ENCODE measurements at places on chromosomes 12 and 14.

DNA sequence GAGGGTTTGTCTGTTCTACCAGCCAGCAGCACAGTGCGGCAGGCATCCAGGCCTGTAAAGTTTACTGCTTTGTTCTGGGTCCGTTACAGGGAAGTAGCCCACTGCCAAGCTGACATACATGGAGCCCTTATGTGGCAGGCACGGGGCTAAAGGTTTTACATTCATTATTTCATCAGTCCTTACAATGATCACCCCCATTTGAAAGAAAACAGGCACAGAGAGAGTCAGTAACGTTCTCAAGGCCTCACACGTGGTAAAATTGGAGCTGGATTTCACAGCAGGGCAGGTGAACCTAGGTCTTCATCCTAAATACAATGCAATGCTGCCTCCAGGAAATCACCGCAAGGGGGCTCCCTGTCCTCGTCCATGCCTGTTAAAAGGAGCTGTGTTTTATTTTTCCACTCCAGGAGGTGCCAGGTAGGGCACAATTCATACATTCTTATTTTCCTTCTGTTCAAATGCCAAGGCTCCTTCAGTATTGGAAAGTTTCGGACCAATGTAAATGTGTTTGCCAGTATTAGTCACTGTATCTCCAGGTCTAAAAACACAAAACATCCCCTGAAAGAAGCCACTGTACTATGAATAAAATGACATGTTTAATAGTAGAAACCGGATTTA lies 172.2 kb upstream of the GZMB start:
- peak; percentile 35 for DNase-seq

- no peak for DNase-seq
Measured at GRCh38 chr12:77980782-77981181, 150.1 kb downstream of the NAV3 start.

DNA sequence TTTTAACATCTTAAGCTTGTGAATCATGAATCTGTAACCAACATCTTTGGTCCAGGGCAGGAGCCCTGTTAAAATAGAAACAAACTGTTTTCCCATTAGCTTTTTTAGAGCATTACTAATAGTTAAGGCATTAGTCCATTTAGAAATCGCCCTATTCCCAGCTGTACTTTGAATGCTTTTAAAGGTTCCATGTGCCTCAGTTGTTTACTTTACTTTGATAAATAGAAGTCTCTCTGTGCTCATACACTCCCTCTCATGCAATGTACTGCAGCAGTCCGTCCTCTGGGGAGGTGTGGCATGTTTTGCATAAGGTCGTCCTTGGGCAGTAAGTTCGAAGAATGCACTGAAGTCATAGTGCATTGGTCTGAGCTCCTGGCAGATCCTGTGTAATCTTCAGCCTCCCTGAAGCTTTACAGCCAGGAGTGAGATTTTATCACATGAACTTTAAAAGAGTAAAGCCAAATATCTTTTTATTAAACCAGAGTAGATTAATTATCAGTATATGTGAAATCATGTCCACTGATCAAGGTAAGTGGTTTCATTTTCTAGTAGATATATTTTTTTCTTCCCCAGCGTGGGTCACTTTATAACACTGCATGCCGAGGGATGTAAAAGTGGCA lies 134.7 kb downstream of the FGD4 start:
- peak; percentile 29 for DNase-seq

GRCh38 chr14:74583689-74584434 lies 28.2 kb downstream of the LTBP2 start:
- DNase-seq, result no peak

DNA sequence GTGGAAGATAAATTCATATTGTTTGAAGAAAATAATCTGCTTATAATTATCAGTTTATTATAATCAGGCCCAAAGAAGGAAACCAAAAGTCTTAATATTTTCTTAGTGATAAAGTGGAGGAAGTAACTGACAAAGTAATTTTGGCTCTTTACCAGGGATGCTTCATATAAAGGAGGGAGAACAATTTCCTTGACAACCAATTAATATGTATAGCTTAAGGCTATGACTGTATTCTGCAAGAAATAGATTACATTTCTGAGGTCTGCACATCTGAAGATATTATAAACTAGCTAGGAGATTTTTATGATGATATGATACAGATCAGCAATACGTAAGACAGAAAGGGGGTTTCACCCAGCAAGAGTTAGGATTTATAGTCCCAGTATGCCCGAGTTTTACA lies 90.8 kb downstream of the BICD1 start:
- DNase-seq, result no peak

DNA sequence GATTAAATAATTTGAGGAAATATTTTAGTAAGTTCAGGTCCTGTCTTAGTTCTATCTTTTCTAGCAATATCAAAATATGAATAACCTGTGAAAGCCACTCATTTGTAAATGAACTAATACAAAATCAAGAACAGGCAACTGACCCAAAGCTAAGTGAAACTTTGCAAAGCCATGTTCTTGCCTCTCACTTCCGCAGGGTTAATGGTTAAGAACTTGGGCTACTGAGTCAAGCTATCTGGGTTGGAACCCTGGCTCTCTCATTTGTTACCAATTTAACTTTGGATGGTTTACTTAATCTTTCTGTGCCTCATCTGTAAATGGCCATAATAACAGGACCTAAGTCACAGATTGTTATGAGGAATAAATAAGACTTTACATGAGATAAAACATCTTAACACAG lies 2.8 kb downstream of the KIF21A start:
- no peak for DNase-seq

- no peak for DNase-seq
Measured at GRCh38 chr14:22597265-22597664, 835 bp upstream of the ABHD4 start.

DNA sequence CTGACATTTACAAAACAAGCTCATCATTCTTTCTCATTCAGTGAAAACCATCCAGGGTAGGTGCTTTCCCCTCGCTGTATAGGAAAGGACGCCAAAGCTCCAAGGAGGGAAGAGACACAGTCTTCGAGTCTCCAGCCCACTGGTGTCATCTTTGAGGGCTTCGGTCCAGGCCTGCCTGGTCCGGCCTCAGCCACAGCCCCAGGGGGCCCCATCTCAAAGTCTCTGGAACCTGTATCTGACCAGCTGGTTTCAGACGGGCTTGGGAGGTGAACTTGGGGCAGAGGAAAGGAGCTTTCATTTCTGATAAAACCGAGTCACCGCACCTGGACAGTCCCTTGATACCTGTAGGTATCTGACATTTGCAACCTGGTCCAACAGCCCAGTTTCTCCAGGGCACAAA lies 229.5 kb upstream of the RTL1 start:
- DNase-seq, result no peak

GRCh38 chr14:46964378-46964777 lies 312.8 kb upstream of the RPL10L start:
- DNase-seq, result no peak

GRCh38 chr12:18146363-18146762 lies 56.4 kb upstream of the RERGL start:
- DNase-seq, result no peak

- DNase-seq, result no peak
Measured at GRCh38 chr12:120862664-120863063, 41.5 kb downstream of the SPPL3 start.

- DNase-seq, result peak; percentile 20
Measured at GRCh38 chr14:94681300-94682060, 69.3 kb downstream of the SERPINA3 start.

DNA sequence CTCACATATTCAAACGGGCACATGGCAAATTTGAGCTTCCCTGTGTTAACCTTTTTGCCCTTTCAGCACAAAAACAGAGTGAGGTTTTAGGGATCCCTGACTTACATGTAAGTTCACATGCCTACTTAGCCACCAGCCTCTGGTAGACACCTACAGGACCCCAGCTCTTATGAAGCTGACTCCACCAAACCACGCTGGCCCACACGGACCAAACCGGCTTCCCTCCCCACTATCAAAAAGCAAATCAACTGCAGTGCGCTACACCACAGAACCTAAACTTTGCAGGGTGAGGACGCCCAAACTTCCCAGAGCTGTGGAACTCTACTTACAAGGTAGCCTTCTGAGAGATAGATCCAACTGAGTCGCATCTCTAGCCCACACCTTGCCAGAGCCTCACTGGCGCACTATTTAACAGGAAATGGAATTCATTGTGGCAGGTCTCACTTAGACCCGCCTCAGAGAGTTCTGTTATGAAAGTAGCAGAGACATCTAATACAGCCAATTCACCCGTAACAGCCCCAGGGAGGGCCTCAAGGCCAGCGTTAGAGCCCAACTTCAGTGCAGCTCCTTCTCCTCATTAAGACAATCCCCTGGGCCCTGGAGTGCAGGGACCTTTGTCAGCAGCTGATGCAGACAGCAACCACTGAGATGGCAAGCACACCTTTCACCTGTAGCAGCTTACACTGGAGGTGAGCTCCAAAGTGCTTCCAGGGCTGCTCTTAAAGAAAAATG lies 49.2 kb downstream of the SH2B3 start:
- DNase-seq, result no peak

- no peak for DNase-seq
Measured at GRCh38 chr14:33126433-33126832, 187.8 kb downstream of the NPAS3 start.

DNA sequence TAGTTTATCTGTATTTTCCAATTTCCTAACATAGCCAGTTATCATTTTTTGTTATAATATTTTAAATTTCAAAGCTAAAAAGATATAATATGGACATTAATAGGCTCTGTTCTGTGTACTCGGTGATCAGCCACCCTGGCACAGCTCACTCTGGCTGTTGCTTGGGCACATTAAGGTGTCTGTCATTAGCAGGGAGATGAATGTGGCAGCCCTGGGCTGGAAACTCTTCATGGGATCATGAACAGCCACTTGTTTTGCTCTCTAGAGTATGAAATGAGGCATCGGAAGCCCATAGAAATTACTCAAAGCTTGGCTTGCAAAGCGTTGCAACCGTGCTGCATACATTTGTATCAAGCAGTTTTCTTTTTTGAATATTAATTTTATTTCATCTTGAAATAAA lies 233.2 kb downstream of the DACT1 start:
- DNase-seq, result no peak

- peak; percentile 60 for DNase-seq
Measured at GRCh38 chr12:130013771-130014484, 110.1 kb upstream of the TMEM132D start.

DNA sequence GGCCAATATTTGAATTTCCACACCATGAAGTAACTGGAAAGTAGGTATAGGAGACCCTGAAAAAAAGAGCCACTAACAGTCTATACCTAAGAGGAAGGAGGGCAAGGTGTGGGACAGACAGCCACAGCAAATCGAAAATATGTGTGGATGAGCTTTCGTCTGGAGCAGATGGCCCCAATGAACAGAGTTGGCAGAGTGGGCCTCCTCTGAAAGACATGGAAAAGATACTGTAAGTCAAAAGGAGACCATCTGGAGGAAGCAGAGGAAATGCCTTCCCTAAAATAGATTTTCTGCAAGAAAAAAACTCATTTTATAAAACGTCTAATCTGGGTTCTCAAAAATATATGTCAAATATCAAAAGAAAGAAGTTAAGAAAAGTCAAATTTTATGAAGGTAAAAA lies 157.2 kb upstream of the PRKD1 start:
- no peak for DNase-seq

GRCh38 chr12:57171668-57172067 lies 24.2 kb upstream of the LRP1-AS start:
- DNase-seq, result no peak

DNA sequence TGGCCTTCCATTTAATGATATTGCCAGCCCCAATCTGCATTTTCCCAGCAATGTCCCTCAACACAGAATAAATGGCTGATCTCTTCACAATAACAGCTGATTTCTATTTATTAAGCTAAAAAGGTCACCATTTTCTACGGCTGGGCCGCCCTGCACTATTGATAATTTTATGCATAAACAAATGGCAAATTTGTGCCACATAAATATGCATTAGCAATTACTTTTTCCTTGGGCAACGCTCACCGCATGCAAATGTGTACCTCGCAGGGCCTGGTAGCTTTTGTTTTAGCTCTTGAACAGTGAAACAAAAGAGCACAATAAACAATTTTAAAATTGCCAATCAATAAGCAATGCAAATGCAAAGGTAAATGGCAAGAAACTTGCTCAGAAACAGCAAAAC lies 331.9 kb upstream of the SOX5 start:
- no peak for DNase-seq

DNA sequence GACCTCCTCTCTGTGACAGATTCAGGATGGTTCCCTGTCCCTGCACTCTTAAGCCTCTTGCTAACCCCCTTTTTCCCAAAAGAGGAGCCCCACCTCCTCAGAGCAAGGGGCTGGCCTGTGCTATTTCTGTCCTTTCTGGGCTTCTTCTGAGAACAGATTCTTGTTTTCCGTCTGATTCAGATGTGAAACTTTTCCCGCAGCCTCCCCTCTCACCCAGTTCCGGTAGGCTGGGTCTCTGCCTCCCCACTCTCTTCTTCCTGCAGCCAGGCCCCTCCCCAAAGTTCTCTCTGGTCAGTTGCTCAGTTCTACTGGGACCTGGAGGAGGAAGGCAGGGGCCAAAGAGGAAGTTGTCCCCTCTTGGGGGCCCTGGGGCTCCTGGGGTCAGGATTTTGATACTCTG lies 11.8 kb downstream of the PDE1B start:
- DNase-seq, result no peak

DNA sequence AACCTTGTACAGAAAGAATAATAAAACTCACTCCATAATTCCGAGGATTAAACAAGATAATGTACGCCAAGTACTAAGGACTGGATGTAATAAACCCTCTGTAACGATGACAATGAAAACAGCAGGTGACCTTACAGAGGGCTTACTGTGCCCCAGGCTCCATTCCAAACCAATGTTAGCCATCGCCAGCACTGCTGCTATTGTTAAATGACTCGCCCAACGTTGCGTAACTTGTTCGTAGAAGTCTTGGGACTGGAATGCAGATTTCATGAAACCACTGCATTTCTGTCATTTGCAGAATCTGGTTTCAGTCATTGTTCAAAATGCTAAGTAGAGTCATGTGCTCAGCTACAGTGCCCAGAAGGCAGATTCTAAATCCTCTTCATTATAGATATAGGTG lies 728 bp upstream of the STON2 start:
- no peak for DNase-seq

DNA sequence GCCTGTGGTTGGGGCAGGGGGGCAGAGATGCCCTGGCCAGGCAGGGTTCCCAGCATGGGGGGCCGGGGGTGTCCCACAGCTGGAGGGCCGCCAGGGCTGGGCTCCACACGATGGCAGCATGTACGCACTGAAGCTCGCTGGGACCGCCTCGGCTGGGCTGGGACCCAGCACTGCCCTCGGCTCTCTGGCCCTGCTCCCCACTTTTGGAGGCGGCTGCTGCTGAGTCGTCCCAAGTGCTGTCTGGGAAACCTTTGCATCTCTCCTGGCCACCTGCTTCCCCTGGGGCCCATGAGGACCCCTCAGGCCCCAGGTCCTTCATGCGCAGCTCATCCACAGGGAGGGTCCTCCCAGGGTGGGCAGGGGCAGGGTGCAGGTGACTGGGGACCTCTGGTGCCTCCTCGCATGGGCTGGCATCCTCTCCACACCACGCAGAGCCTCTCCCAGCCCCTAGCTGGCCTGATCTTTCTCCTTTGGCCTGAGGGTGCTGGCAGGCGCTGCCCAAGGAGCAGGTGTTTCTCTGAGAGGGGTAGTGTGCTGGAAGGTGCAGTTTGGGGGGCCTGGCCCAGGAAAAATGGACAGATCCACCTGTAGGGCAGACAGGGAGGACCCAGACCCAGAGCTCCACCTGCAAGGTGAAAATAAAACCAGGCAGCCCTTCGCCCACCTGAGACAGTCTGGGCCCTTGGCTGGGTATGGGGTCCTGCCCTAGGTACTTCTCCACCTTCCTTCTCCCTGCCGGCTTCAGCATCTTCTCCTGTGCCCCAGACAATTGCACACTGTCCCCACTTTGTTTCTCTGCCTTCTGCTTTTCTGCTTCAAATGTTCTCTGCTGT lies 46.9 kb downstream of the DLK1 start:
- no peak for DNase-seq
